ENCODE measurements at places on chromosomes 2 and 18.

GRCh38 chr2:85266146-85267041, 61.4 kb downstream of the TGOLN2 start:
- DNase-seq, result no peak

- DNase-seq, result no peak
Measured at GRCh38 chr18:10783941-10784340, 258.1 kb downstream of the NAPG start.

DNA sequence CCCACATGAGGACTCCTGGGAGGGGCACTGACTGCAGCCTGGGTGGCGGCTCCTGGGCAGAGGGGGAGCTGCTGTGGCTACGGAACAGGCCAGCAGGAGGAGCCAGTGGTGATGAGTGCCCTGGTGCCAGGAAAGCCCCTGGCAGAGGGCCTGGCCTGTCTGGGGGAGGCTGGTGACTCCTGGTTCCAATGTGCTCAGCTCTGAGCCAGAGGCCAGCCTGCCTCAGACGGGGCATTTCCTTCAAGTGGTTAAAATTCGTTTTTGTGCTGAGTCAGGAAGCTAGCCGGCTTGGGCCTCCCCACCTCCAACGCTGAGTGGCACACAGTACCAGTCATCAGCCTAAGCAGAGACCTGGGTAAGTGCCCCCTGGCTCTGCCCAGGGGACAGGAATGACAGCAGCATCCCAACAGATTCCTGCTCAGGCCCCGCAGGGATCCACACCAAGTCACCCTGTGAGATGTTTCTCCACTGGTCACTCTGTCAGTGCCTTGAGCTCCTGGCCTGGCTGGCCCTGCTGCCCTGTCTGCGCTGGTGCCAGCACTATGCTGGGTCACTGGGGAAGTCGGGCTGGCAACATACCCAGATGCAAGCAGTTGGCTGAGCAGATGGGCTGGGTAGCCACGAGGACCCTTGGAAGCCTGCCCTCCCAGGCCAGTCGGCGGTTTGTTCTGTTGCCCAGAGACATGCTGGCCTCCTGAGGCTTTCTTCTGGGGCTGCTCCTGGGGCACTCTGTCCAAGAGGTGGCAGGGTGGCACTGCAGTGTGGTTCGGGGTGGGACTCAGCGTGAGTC, 7.1 kb upstream of the KLF11 start:
- DNase-seq, result no peak

DNA sequence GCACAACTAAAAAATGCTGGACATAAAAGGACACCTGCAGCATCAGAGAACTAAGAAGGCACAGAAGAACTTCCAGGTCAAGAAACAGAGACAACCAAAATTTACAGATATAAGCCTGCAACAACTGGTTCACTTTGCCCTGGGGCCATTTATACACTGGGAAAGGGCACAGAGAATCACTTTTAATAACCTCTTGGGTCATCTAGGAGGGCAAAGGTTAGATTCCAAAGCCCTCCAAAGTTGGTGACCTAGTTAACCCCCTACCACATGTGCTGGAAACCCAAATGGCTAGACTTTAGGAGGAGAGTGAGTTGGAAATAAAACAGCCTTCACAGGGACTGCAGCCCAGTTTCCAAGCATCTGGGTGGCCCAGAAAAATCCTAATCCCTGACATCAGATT, 3.3 kb downstream of the RNU4ATAC start:
- DNase-seq, result no peak

GRCh38 chr18:68665628-68666027, 49.3 kb downstream of the TMX3 start:
- DNase-seq, result no peak

GRCh38 chr2:144920755-144921530, 401.0 kb upstream of the ZEB2 start:
- no peak for DNase-seq

- no peak for DNase-seq
Measured at GRCh38 chr2:196153480-196153879, 17.9 kb downstream of the STK17B start.

- DNase-seq, result no peak
Measured at GRCh38 chr2:176997074-176997791, 215.4 kb upstream of the HNRNPA3 start.

GRCh38 chr2:169073211-169073962, 4.0 kb downstream of the DHRS9 start:
- DNase-seq, result no peak

DNA sequence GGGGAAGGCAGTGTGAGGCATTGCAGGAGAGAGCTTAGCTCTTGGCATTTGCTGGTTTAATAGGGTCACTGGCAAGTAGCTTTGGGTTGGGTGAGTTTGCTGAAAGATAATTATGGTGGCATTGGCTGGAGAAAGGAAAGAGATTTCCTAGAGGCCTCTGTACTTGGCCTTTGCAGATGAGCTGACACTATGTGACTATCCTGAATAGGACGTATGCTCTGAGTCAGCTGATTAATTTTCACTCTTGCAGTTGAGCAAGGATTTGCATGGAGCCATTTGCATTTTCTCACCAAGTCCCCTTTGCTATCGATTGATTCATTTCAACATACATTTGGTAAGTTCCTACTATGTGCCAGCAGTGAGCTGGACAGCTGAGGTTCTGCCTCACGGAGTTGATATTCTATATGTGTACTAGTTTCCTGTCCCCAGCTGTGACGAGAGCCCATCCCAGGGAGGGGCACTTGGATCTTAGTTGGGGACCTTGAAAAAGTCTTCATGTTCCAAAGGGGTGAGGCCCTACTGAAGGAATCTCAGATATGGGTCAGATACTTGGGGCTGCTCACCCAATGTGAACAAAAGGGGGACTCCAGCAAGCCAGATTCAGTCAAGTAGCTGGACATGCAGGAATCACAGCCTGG, 245.7 kb downstream of the LOXHD1 start:
- no peak for DNase-seq

GRCh38 chr2:208619993-208620392, 213.4 kb downstream of the PTH2R start:
- no peak for DNase-seq
